Calu3 (cell line): ENCODE measurements at places on chromosomes 6 and 20.

DNA sequence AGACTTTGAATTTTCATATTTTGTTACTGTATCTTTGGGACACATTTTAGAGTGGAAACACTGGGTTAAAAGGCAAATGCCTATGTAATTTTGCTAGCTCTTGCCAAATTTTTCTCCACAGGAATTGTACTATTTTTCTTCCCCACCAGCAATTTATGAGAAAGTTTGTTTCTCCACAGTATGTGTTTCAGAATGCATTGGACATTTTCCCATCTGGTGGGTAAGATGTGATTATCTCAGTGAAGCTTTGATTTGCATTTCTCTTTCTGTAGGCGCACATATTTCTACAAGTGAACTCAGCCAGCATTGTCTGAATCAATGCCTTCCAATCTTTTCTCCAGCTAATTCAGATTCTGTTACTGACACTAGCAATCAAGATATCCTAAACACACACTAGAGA lies 157.8 kb downstream of the RCAN2 start:
- DNase-seq: no peak

GRCh38 chr6:40585651-40586269 lies 1.4 kb downstream of the LRFN2 start:
- no peak for DNase-seq

DNA sequence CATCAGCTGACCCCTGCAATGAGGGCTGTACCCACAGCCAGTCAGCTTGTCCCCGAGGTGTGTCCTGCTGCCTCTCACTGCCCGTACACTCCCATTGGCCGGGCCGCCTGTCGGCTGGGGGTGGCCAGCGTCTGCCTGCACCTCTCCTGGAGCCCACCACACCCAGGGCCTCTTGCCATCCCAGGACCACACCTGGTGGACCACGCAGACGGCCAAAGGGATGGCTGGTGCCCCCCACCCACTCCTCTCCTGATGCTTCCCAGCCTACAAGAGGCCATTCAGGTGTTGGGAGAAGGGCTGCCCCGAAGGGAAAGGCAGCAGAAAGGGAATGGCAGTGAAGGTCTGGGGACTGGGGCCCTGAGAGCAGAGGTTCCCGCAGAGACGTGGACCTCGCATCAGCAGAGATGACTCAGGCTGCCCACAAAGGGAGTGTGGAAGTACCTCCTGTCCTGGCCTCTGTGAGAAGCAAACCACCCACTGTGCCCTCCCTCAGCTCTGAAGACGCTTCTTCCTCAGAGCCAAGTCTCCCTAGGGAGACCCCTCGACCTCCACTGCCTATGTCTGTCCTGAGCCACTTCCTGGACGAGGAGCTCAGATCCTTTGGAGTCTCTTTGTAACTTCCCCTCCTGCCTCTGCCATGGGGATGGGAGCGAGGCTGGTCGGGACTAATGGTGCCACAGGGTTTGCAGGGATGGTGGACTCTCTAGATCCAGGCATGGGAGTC lies 60.9 kb downstream of the PYGB start:
- no peak for DNase-seq

DNA sequence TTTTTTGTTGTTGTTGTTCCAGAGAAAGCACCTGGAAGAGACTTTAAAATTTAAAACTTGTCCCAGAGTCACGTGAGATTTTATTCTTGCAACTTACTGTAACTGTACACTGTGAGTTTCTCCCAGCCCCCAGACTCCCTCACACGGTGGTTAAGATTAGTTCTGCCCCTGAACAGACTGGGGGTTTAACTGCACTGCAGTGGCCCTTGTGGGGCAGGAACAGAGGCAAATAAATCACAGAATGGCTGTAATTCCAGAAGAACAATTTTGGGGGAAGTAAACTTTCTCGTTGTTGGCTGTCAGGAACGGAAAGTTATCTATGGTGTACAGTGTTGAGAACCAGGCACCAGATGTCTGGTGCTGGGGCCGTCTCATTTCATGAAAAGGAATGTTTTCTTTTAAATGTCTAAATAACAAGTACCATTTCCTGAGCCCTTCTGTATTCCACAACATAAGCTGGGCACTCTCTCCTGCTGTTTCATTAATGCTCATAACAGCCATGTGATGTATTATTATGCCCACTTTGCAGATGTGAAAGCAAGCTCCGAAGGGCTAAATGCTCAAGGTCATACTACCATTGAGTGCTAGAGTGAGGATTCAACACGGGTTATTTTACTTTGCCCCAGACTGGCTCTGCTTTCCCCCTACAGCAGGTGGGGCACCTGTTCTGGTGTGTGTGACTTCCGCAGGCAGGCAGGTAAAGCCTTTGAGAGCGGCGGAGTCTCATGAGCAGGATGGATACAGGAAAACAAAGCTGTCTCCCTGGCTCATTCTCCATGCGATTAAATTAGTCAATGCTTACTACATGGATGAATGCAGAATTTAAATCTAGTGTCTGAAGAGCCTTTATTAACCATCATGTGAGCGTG lies 30.5 kb downstream of the CNKSR3 start:
- no peak for DNase-seq

GRCh38 chr20:63085151-63085861 lies 78.5 kb upstream of the BHLHE23 start:
- peak; percentile 48 for DNase-seq

GRCh38 chr20:58078741-58079522 lies 149.5 kb downstream of the ANKRD60 start:
- DNase-seq: peak; percentile 2

DNA sequence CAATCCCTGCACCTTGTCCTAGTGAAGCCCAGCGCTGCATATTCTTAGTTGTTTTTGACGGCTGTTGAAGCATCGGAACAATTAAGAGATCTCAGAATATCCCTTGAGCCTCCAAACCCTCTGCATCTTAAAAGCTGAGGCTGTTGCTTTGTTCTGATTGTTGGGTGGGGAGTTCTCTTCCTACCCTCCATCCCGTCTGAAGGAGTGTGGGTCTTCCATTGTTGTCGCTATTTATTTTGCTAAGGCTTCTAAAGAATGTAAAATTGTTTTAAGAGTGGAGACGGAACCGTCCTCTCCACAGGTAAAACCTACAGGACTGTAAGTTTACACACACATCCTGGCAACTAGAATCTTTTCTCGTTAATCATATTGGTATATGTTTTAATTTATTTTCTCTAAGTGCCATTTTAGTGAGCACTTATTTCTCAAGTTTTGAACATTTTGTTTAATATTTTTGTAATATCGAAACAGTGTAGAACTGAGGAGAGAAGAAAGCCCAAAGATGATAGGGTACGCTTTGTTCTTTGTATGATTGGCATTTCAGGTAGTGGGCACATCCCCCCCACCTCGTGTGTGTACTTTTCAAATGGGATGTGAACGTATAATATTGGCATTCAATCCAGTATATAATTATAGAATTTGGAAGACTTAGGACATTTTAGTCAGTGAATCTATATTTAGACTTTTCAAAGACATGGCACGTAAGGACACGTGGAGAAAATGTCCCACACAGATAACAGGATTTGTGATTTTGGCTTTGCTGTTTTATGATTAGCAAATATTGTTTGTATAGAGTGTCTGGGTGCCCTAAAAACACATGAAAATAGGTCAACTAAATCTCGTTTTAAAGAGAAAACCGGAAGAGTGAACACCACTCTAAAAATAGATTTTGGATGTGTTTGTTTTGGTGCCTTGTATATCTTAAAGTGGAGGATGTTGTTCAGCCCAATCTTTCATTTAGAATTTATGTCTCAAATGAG lies 1.3 kb downstream of the RNF146 start:
- no peak for DNase-seq

DNA sequence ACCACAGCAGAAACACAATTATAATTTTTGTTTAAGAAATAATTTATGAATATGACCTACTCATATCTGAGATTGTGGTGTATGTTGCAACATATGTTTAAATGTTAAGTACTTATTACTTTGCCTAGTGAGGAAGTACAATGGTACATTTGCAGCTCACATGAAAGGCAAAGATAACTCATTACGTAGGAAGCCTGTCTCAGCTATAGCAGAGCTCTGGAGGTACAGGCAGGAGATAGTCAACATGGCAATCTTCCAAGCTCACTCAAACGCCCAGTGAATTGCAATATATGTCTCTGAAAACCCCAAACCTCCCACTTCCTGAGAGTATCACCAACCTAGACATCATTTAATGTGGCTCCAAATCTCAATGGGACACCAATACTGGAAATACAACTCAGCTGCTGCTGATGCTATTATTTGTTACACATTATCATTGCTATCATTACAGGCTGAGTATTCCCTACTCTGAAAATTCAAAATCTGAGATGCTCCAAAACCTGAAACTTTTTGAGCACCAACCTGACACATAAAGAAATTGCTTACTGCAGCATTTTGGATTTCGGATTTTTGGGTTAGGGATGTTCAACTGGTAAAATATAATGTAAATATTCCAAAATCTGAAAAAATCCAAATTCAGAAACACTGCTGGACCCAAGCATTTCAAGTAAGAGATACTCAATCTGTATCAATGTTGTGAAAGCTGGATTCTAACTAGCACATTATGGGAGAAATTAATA lies 25.1 kb upstream of the GSTA4 start:
- no peak for DNase-seq

DNA sequence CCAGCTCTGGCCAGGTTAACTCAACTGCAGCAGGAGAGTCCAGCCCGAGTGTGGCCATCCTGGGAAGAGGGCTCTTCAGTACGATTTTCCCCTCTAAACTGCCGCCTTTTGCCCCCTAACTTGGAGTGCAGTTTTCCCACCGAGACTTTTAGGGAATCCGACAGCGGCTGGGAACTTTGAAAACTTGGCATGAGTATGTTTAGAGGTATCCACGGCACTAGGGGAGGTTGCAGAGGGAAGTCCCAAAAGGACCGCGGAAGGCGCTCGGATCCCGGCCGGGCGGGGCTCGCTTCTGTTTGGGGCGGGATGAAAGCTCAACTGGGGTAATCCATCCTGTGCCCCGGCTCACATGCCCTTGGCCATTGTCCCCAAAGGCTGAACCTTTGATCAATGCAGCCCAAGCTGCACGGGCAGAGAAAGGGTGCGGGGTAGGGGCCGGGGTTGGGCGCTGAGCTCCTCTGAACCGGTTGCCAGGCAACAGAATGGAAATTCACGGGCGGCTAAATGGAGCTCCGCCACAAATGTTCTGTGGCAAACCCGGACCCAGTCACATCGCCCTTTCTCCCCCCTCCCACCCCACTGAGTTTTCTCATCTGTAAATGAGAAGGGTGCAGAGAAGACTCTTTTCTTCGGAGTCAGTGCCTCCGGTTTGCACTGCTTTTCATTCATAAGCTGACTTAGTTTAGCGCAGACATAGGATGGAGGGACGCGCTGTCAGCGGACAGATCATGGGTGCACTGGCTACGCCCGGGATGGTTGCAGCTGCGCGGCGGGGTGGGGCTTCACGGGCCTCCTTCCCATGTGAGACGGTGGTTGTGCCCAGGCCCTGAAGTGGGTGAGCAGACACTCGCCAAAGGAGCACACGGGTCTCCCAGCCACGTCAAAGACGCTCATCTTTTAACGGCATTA lies 2.3 kb downstream of the BMP6 start:
- peak; percentile 1 for DNase-seq

- DNase-seq: peak; percentile 16
Observed at GRCh38 chr6:2514965-2515543, 235.7 kb downstream of the MYLK4 start.

GRCh38 chr20:588932-589672 lies 21.0 kb downstream of the TCF15 start:
- no peak for DNase-seq

- DNase-seq: peak; percentile 32
Observed at GRCh38 chr6:52503323-52503747, 73.5 kb downstream of the TRAM2 start.

GRCh38 chr20:57662456-57663240 lies 42.4 kb upstream of the ZBP1 start:
- no peak for DNase-seq

GRCh38 chr6:113137426-113137825 lies 719.7 kb upstream of the MARCKS start:
- DNase-seq: no peak

GRCh38 chr20:3483784-3484183 lies 13.0 kb downstream of the ATRN start:
- no peak for DNase-seq

DNA sequence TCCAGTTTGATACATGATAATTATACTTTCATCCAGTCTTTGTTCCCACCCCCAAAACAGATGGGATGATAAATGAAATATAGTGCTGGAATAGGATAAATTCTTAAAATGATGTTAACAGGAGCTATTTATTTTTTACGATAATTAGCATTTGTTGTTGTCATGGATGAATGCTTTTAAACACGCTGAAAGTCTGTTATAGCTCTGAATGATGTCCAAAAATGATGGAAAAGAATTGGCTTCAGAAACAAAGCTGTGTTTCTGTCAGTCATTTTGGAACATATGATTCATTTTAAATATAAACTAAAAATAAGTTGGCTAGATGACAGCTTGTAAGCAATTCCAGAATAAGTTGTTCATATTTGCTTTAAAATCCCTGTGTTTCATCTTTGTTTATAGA lies 237.4 kb downstream of the GRIK2 start:
- no peak for DNase-seq

GRCh38 chr20:49287555-49288249 lies 9.8 kb upstream of the ZNFX1 start:
- no peak for DNase-seq

GRCh38 chr6:109672839-109673238 lies 18.2 kb downstream of the AK9 start:
- DNase-seq: no peak

GRCh38 chr6:98894810-98895209 lies 52.9 kb downstream of the FBXL4 start:
- no peak for DNase-seq

- DNase-seq: no peak
Observed at GRCh38 chr20:5470943-5471342, 154.2 kb upstream of the PROKR2 start.

GRCh38 chr6:74409447-74409846 lies 713.4 kb downstream of the CD109 start:
- DNase-seq: no peak

DNA sequence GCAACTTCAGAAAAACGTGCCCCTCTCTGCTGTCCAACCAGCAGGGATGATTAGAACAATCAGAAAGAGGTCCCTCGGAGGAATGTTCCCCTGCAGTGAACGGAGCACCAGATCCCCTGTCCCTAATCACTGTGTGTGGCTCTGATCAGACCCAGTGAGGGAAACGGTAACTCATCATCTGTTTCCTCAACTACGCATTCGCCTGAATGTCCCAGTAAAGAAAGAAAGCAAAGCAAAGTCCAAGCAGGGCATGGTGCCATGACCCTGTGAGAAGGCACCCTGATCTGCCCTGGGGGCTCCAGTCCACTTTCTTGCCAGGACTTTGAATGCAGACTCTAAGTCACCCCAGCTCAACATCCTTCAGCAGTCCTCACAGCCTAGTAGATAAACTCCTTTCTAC lies 149.2 kb downstream of the LY86 start:
- no peak for DNase-seq

GRCh38 chr20:43017241-43018030 lies 172.3 kb downstream of the PTPRT start:
- no peak for DNase-seq

- no peak for DNase-seq
Observed at GRCh38 chr6:134669485-134669884, 280.4 kb downstream of the ALDH8A1 start.

- DNase-seq: no peak
Observed at GRCh38 chr6:92126983-92127382, 1292.4 kb downstream of the EPHA7 start.
